Bladder microvascular endothelial cell (primary cell): ENCODE measurements at places on chromosomes 5 and 9. TPM values are rescaled to one million over a fixed set of nuclear protein-coding genes. Genes with fewer than 3 reads are reported as not detected.

PIK3R1 gene
- 12.3 and 37.9 TPM in 2 replicates for total RNA-seq

TRPM6 gene
- 1.8 and 2.3 TPM in 2 replicates for total RNA-seq

SMIM33 gene
- not detected in 2 replicates for total RNA-seq

TSLP gene
- total RNA-seq = under 0.01 and 0.06 TPM in 2 replicates

CARD9 gene
- total RNA-seq = 0.16 and 0.50 TPM in 2 replicates

ZBTB34 gene
- 6.2 and 12.9 TPM in 2 replicates for total RNA-seq

OLFM1 gene
- total RNA-seq = 5.7 and 25.5 TPM in 2 replicates

TAS2R1 gene
- total RNA-seq = not detected in 2 replicates

GABRA6 gene
- total RNA-seq = not detected in 2 replicates

CCNI2 gene
- total RNA-seq = under 0.01 and 0.06 TPM in 2 replicates

RBM22 gene
- total RNA-seq = 14.2 and 27.4 TPM in 2 replicates

RAI14 gene
- total RNA-seq = 95.5 and 453 TPM in 2 replicates

SH3GL2 gene
- total RNA-seq = 0.06 TPM in 1 of 2 replicates, not detected in the other

IRX1 gene
- not detected in 2 replicates for total RNA-seq

CDX1 gene
- total RNA-seq = not detected in 2 replicates

PRELID2 gene
- total RNA-seq = 17.0 and 26.1 TPM in 2 replicates

CBY3 gene
- 0.16 TPM in 1 of 2 replicates, not detected in the other for total RNA-seq

SPINK7 gene
- total RNA-seq = not detected in 2 replicates

MROH2B gene
- not detected in 2 replicates for total RNA-seq

LCN9 gene
- not detected in 2 replicates for total RNA-seq

SGCD gene
- total RNA-seq = under 0.01 and 0.38 TPM in 2 replicates

ZMAT2 gene
- total RNA-seq = 37.2 and 58.8 TPM in 2 replicates

MYO10 gene
- 80.8 and 114 TPM in 2 replicates for total RNA-seq

RANBP17 gene
- 5.5 and 16.5 TPM in 2 replicates for total RNA-seq

PROB1 gene
- 2.1 and 5.8 TPM in 2 replicates for total RNA-seq

NEK6 gene
- 13.3 and 57.1 TPM in 2 replicates for total RNA-seq

IRX2 gene
- under 0.01 TPM in 1 of 2 replicates, not detected in the other for total RNA-seq

MLANA gene
- total RNA-seq = not detected in 2 replicates

HRCT1 gene
- 0.32 and 3.5 TPM in 2 replicates for total RNA-seq

ERCC8 gene
- 6.6 and 17.6 TPM in 2 replicates for total RNA-seq

HACD4 gene
- 0.44 and 1.8 TPM in 2 replicates for total RNA-seq

ITK gene
- not detected in 2 replicates for total RNA-seq

TXNDC8 gene
- total RNA-seq = not detected in 2 replicates

ORM2 gene
- total RNA-seq = not detected in 2 replicates

CD180 gene
- 0.31 TPM in 1 of 2 replicates, not detected in the other for total RNA-seq

IFNB1 gene
- total RNA-seq = not detected in 2 replicates

ACSL6 gene
- total RNA-seq = 0.57 TPM in 1 of 2 replicates, not detected in the other

NEURL1B gene
- 5.1 and 17.8 TPM in 2 replicates for total RNA-seq

PCDHGC4 gene
- total RNA-seq = 0.49 and 2.8 TPM in 2 replicates

ZNF462 gene
- 6.8 and 21.3 TPM in 2 replicates for total RNA-seq

SLC27A6 gene
- total RNA-seq = under 0.01 TPM in 1 of 2 replicates, not detected in the other

CCDC183 gene
- 0.81 and 1.1 TPM in 2 replicates for total RNA-seq

C1QTNF2 gene
- 0.31 TPM in 1 of 2 replicates, not detected in the other for total RNA-seq

CYSRT1 gene
- 0.16 TPM in 1 of 2 replicates, not detected in the other for total RNA-seq

IFNE gene
- total RNA-seq = 0.16 and 0.63 TPM in 2 replicates

RELL2 gene
- total RNA-seq = 3.1 and 5.6 TPM in 2 replicates

MYOT gene
- not detected in 2 replicates for total RNA-seq

TNC gene
- total RNA-seq = 1.6 and 29.5 TPM in 2 replicates

SHOC1 gene
- not detected in 2 replicates for total RNA-seq

STKLD1 gene
- 0.25 and 0.49 TPM in 2 replicates for total RNA-seq

PPIC gene
- 22.7 and 44.2 TPM in 2 replicates for total RNA-seq
